Fibroblast of the aortic adventitia (primary cell): ENCODE measurements at places on chromosomes 13 and 19.

DNA sequence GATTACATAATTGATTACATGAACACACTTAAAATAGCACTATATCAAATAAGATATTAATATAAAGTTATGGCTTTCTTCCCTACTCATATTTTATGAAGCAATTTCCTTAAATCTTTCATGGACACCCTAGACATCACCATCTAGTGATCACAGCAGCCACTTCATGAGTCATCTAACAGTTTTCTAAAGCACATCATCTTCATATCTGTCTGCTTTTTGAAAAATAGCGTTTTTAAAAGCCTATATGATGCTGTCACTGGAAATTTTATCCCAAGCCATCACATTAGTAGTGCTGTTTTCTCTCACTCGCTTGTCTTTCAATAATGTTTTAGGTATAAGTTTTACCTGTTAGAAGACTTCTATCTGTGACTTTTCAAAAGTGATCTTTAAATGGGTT is 326.1 kb downstream of the SLITRK6 start:
- no peak for DNase-seq

GRCh38 chr19:57302020-57302465 is 18.2 kb upstream of the ZNF543 start:
- peak; percentile 98 for DNase-seq

- DNase-seq: no peak
Measured at GRCh38 chr13:77285098-77285497, 41.8 kb downstream of the MYCBP2 start.

DNA sequence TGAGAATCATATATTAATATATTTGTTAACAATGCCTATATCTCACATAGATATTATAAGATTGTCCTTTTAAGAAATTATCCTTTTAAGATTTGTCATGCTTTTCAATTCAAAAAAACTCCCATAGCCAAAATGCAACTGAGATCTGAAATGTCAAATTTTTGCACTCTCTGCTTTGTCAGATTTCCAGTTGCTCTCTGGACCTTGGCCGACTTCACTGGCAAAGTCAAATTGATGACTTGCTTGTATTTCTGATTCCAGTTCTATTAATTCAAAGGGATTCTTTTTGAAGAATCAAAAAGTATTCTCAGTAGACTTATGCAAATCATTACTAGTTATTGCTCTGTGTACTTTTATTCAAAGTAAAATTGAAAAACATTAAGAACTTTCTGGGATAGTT is 101.2 kb upstream of the SCEL start:
- no peak for DNase-seq

DNA sequence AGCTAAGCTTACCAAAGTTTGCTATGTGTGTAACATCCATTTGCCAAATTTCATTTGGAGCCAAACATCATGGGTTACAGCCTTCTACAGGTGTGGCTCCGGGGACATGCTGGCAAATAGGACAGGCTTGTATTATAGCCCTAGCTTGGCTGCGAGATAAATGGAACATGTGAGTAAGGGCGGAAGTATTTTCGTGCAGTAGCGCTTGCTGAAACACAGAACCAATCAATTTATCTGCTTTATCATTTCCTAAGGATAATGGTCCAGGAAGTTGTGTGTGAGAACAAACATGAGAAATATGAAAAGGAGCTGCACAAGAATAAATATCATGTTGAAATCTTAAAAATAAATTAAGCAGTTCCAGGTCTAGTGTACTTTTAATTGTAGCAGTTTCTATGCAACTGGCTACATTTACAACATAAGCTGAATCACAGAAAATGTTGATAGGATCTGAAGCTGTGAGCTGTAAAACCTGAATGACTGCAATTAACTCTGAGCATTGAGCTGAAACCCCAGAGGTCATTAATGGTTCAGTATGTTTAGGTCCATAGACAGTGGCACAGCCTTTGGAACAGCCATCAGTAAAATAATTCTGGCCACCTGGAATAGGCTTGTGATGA is 22.2 kb upstream of the ZNF100 start:
- DNase-seq: no peak

GRCh38 chr13:22061371-22061805 is 390.5 kb downstream of the FGF9 start:
- DNase-seq: no peak
